ENCODE measurements at places on chromosomes 7 and 10. TPM values are rescaled to one million over a fixed set of nuclear protein-coding genes. Genes with fewer than 3 reads are reported as not detected.

DNA sequence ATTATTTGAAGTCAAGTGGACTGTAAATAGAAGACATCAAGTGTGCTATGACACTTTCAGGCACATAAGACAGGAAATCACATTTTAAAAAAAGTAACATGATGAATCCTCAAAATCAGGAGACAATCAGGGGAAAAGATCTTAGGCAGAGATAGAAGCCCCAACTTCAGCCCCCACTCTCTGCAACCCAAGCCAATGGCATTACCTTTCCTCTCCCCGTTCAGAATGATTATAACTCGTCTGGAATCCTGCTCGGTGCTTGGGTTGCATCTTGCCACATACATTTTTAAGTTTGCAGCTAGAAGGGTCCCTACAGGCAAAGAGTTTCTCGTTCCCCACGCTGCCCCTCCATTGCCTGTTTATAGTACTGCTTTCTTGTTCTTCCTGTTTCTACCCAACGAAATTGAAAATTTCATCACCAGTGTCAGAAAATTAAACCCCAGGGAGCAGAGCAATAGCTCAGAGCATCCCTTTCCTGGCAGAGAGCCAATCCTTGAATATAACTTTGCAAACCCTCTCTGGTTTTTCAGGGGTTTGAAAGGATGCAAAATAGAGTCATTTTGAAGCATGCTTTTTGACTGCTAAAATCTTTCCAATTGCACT is 260.5 kb upstream of the AOAH start:
- DNase-seq: no peak

- no peak for DNase-seq
These were observed 10.8 kb upstream of the SFRP5 start for GRCh38 chr10:97782455-97783228.

- DNase-seq: no peak
These were observed 192.7 kb downstream of the MLLT10 start for GRCh38 chr10:21726601-21727225.

- no peak for DNase-seq
These were observed 132.7 kb upstream of the HGF start for GRCh38 chr7:81902536-81902935.

The TBXAS1 gene
- polyA plus RNA-seq: 35.8 TPM

- no peak for DNase-seq
These were observed 1043.5 kb downstream of the GATA3 start for GRCh38 chr10:9097991-9098306.

The AFAP1L2 gene
- polyA plus RNA-seq: 39.1 TPM

Data from left kidney (tissue), 8 donors.